ENCODE measurements at places on chromosomes 5 and 9.

DNA sequence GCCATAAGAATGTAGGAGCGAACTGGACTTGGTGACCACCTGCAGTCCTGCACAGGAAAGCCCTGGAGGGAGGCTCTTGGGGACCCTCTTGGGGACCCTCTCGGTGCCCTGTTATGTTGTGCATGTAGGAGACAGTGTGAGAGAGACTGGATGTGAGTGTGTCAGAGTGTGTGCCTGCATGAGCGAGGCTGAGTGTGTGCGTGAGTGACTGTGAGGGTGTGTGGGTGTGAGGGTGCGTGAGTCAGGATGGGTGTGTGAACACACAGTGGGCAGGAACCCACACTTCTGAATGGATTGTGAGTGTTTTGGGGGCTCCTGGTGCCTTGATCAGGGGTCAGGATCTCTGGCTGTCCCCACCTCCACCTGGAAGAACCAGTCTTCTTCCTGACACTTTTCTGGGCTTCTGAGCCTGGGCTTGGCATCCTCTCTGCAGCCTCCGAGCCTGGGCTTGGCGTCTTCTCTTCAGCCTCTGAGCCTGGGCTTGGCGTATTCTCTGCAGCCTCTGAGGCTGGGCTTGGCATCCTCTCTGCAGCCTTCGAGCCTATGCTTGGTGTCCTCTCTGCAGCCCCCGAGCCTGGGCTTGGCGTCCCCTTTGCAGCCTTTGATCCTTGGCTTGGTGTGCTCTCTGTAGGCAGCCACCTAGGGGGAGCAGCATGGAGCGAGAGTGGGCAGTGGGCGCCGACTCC lies 25.6 kb upstream of the ANKRD33B start:
- no peak for DNase-seq

GRCh38 chr5:131270809-131271208 lies 7.0 kb downstream of the CDC42SE2 start:
- DNase-seq: peak; percentile 71

GRCh38 chr5:56264417-56265025 lies 31.4 kb upstream of the ANKRD55 start:
- DNase-seq: peak; percentile 54

- no peak for DNase-seq
Measured at GRCh38 chr9:93996863-93997262, 41.7 kb upstream of the BARX1 start.

- DNase-seq: no peak
Measured at GRCh38 chr9:36486329-36486932, 86.3 kb upstream of the MELK start.

DNA sequence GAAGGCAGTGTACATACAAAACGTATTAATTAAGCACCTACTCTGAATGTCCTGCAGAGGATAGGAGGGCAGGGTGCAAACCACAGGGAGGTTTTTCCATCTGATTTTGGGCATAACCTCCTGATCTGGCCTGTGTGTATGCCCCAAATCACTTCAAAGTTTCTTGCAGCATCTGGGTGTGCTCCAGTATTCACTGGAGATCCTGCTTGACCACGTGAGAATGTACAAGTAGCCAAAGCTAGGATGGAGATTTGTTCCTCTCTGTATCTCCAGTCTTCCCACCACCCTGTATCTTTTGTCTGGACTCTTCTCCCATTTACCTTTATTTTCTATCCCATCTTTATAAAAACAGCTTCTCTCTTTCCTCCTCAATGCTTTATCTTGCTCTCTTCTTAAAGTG lies 207.7 kb downstream of the FBXL7 start:
- DNase-seq: no peak

GRCh38 chr9:125495172-125496119 lies 211.6 kb downstream of the MAPKAP1 start:
- no peak for DNase-seq

DNA sequence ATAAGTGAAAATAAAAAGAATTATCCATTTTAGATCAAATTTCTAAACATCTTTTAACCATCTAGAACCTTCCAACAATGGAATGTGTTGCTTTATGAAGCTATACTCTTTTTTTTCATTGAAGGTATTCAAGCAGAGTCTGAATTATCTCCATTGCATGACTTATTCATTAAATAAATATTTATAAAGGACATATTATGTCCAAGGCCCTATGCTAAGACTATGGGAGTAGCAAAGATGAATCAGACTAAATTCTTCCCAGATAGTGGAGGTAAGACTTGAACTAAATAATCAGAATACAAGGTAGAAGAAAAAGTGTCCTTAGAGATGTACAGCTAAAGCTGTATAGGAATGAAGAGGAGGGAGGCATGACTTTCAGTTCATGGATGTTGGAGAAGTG lies 215.5 kb upstream of the RGMB start:
- DNase-seq: no peak

DNA sequence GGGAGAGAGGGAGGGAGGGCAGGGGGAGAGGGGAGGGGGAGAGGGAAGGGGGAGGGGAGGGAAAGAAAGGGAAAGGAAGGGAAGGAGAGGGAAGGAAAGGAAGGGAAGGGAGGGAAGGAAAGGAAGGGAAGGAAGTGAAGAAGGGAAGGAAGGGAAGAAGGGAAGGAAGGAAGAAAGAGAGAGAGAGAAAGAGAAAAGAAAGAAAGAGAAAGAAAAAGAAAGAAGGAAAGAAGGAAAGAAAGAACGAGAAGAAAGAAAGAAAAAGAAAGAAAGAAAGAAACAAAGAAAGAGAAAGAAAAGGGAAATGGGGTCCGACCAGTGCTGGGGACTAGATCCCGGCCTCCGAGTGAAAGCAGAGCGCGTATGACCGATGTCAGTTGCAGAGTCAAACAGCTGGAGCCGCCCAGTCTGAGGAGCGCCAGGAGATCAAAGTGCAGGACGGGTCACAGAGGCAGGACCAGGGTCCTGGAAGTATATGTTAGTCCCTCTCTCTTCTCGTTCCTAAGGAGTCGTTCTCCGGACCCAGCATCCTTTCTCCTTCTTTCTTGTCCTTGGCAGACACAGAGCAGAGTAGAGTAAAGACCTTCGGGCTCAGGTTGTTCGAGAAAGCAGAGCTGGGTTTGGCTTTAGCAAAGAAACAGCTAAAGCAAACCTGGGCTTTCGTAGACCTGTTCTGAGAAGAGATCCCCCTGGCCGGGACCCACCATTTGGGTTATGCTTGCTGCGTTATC lies 305.4 kb upstream of the MSX2 start:
- DNase-seq: peak; percentile 65

Measured in LoVo (cell line).